Foreskin fibroblast (primary cell): ENCODE measurements at places on chromosomes 6 and 20.

- no peak for DNase-seq
Measured at GRCh38 chr20:17648791-17649730, 33.0 kb downstream of the RRBP1 start.

DNA sequence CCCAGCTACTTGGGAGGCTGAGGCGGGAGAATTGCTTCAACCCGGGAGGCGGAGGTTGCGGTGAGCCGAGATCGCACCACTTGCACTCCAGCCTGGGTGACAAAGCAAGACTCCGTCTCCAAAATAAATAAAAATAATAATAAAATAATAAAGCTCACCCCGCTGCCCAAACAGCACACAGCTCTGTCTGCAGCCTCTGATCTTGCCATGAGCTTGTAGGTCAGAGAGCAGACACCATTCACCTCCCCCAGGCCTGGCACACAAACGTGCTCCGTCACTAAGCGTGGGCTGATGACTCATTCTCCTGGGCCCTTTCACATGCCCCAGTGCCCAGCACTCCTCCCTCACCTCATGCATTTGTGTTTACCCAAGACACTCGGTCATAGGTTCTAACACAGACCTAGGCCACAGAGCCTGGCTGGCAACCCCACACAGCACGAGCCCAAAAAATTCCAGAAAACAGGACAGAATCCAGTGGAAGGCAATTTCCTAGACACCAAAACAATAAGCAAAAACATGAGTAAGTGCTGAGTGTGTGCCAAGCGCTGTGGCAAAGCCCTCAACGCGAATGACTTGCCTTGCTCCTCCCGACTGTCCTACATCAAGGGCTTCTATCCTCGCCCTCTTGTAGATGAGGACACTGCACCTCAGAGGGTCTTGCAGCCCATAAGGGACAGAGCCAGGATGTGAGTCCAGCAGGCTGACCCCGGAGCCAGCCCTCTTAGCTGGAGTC, 18.0 kb downstream of the ATP9A start:
- peak; percentile 97 for DNase-seq

- DNase-seq: no peak
Measured at GRCh38 chr20:10853176-10853575, 179.4 kb upstream of the JAG1 start.

DNA sequence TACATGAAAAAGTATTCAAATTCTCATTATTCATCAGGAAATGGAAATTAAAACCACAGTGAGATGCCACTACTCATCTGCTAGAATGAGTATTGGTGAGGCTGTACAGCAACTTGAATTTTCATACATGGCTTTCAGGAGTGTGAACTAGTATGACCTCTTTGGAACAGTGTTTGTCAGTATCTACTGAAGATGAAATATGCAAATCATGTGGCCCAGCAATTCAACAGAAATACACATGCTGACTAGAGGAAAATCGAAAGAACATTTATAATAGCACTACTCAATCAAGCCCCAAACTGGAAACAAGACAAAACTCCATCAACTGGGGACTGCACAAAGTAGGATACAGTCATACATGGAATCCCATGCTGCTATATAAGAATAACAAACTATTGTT, 102.2 kb downstream of the DCDC2 start:
- DNase-seq: no peak

- no peak for DNase-seq
Measured at GRCh38 chr6:56268266-56268665, 20.9 kb upstream of the COL21A1 start.

DNA sequence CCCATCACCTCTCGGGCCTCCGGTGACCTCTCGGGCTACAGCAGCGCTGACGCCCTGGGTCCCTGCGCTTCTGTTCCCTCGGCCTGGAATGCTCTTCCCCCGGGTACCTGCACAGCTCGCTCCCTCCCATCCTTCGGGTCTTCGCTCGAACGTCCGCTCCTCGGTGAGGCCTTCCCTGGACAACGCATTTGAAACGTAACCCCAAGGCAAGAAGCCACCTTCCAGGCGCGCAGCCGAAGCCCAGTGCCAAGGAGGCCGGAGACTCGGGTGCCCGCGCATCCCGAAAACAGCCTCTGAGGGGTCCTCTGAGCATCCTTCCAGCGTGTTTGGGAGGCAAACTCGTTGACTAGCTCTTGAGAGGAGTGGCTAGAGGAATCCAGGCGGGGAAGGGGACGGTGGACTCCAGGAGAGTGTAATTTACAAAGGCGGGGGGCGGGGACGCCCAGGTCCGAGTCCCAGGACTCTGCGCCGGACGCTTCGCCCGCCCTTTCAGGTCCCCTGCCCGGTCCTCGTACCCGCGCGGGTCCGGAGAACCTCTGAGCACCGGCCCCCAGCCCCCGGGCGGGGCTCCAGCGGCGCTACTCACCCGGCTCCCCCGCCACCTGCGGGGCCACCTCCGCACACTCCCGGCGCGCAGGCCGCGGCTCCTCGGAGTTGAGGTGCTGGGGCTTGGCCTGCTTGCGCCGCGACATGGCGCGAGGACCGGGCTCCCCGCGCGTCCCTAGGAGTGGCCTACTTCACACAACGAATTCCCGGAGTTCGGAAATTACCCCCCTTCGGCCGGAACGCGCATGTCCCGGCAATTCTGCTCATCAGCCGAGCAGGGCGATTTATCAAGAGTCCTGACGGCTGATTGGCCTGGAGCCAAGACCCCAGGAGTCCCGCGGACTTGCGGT, 86.8 kb downstream of the ZFP64 start:
- DNase-seq: peak; percentile 19
